Articular chondrocyte of knee joint (primary cell): ENCODE measurements at places on chromosomes 2 and 18. TPM values are rescaled to one million over a fixed set of nuclear protein-coding genes. Genes with fewer than 3 reads are reported as not detected.

Gene COMMD1
- 53.9 and 58.0 TPM in 2 replicates for total RNA-seq

Gene CYS1
- 5.0 and 8.3 TPM in 2 replicates for total RNA-seq

Gene VWC2L
- not detected in 2 replicates for total RNA-seq

Gene ALPI
- total RNA-seq, result not detected in 2 replicates

Gene DCAF17
- 36.6 and 38.8 TPM in 2 replicates for total RNA-seq

Gene PLA2R1
- total RNA-seq, result 30.1 and 35.5 TPM in 2 replicates

Gene FEZ2
- 71.7 and 72.3 TPM in 2 replicates for total RNA-seq

Gene KATNAL2
- total RNA-seq, result 5.9 and 10.2 TPM in 2 replicates

Gene DNAJC5G
- total RNA-seq, result not detected in 2 replicates

Gene ZNF396
- 3.4 and 4.5 TPM in 2 replicates for total RNA-seq

Gene FAM228A
- 0.43 and 0.65 TPM in 2 replicates for total RNA-seq

Gene ITGB6
- 0.11 TPM in 1 of 2 replicates, not detected in the other for total RNA-seq

Gene AQP4
- not detected in 2 replicates for total RNA-seq

Gene SERPINB7
- 0.11 TPM in 1 of 2 replicates, not detected in the other for total RNA-seq

Gene THSD7B
- under 0.01 TPM in 2 replicates for total RNA-seq

Gene UGT1A3
- total RNA-seq, result not detected in 2 replicates
